ENCODE measurements at places on chromosomes 1 and 21. TPM values are rescaled to one million over a fixed set of nuclear protein-coding genes. Genes with fewer than 3 reads are reported as not detected.

DNA sequence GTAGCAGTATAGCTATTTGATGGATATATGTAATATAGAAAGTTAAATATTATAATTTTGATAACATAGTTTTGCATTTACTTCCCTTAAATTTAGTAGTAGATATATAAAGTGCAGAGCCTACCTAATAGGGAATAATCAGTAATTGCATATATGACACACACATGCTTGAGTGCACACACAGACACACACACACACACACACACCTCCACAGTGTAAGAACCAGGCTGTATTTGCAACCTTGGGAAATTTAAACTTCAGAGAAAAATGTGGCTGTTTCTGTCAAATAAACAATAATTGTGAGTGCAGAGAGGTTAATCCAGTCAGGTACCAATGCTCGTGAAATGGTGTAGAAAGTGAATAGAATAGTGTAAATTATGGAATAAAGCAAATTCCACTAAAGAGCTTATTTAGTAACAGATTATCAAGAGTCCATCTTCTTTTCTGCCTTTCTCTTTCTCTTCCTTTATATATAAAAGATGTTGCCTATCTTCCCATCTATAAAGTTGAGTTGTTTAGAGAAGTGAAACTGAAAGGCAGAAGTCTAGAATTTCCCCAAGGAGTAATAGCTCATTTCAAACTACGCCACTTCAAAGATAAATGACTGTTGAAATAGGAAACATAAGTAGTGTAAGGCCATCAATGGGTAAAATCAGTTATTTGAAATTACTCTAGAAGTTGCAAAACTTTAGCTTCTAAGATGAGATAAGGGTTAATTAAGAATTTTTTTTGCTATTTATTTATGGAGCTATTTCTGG is 273.7 kb downstream of the SRGAP2C start:
- H3K27ac ChIP-seq, result no peak overlapping the region
- no peaks in the 10 kb centered on the region for H3K27me3 ChIP-seq
- H3K4me1 ChIP-seq, result no peaks in the 10 kb centered on the region
- DNase-seq, result no peak

GRCh38 chr21:46172863-46173528 is 11.3 kb downstream of the SPATC1L start:
- no peaks in the 10 kb centered on the region for H3K36me3 ChIP-seq
- no peak overlapping the region for H3K27ac ChIP-seq
- H3K4me3 ChIP-seq, result no peak overlapping the region
- H3K27me3 ChIP-seq, result no peaks in the 10 kb centered on the region
- no peak for DNase-seq

DNA sequence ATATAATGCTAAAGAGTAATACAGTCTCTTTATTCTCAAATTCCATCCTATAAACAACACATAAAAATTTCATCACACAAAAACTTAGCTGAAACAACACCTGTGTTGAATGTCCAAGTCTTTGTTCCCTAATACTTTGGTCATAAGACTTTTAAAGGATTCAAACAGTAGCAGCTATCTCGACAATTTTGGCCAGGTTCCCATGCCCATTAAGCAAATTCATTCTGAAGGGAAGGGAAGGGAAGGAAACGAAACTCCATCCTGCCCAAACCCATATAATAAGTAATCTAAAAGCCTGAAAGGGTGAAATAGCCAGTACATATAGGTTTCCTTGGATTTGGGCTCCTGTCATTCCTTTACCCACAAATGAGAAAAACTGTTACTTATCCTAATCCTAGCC is 7.5 kb downstream of the IVNS1ABP start:
- no peak overlapping the region for H3K27ac ChIP-seq
- H3K27me3 ChIP-seq, result no peaks in the 10 kb centered on the region
- peaks cover 6% of the 10 kb centered on the region for H3K4me1 ChIP-seq
- DNase-seq, result no peak

- no peak overlapping the region for H3K27ac ChIP-seq
- no peak overlapping the region for H3K4me3 ChIP-seq
- H3K36me3 ChIP-seq, result no peaks in the 10 kb centered on the region
- no peaks in the 10 kb centered on the region for H3K4me1 ChIP-seq
- no peaks in the 10 kb centered on the region for H3K27me3 ChIP-seq
These were observed 261.8 kb downstream of the FOXD2 start for GRCh38 chr1:47699492-47700235.

- no peaks in the 10 kb centered on the region for H3K4me1 ChIP-seq
- H3K36me3 ChIP-seq, result no peaks in the 10 kb centered on the region
- H3K4me3 ChIP-seq, result no peak overlapping the region
- DNase-seq, result no peak
- no peaks in the 10 kb centered on the region for H3K27me3 ChIP-seq
These were observed 34.0 kb downstream of the MTR start for GRCh38 chr1:236829085-236829484.

GRCh38 chr1:10835822-10836421 is 39.5 kb upstream of the CASZ1 start:
- no peaks in the 10 kb centered on the region for H3K27me3 ChIP-seq
- no peak overlapping the region for H3K27ac ChIP-seq
- no peak overlapping the region for H3K4me3 ChIP-seq
- H3K4me1 ChIP-seq, result no peaks in the 10 kb centered on the region
- no peaks in the 10 kb centered on the region for H3K36me3 ChIP-seq

DNA sequence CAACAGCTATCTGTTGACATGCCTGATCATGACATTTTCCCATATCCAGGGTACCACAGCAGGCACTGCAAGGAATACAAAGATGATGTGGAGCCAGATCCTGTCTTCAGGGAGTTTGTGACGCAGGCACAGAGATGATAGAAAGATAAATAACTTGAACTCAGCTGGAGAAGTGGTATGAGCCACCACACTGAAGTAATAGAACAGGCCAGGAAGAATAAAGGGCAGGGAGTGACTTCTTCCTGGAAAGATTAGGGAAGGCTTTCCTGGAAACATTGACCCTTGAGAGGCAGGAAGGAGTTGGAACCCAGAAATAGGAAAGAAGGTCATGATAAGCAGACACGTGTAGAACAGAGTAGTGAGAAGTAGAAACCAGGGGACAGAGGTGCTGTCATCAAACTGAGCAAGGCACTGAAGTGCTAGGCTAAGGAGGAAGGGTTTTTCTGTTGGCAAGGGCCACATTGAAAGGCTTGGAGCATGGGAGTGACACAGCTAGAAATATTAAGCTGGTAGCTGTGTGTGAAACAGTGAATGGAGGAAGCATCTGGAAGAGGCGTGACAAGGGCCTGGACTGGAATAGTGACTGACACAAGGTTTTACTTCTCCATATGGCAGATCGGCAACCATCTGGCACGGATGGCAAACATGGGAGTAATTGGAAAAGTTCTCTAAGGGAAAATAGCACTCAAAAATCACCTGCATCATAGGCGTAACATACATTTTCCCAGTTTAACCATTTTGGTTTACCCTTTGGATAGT is 68.4 kb downstream of the AK5 start:
- no peak overlapping the region for H3K27ac ChIP-seq
- DNase-seq, result no peak
- no peaks in the 10 kb centered on the region for H3K36me3 ChIP-seq
- no peaks in the 10 kb centered on the region for H3K4me1 ChIP-seq

The TMIGD3 gene
- total RNA-seq, result 2.8 TPM

The ATPAF1 gene
- total RNA-seq, result 35.0 TPM

The CCDC190 gene
- total RNA-seq, result not detected

The TAS1R1 gene
- not detected for total RNA-seq

The DIO1 gene
- total RNA-seq, result not detected

The LCA5L gene
- 2.0 TPM for total RNA-seq
